Camera-type eye (tissue), 1 donor: ENCODE measurements at places on chromosomes 7 and 10. TPM values are rescaled to one million over a fixed set of nuclear protein-coding genes. Genes with fewer than 3 reads are reported as not detected.

SPAG6 gene
- total RNA-seq = 0.77 TPM

OR2A25 gene
- not detected for total RNA-seq

CPN1 gene
- not detected for total RNA-seq

CUEDC2 gene
- total RNA-seq = 58.9 TPM

HOXA13 gene
- total RNA-seq = 0.11 TPM

DDIT4 gene
- total RNA-seq = 321 TPM
